Hematopoietic multipotent progenitor cell treated with erythropoietin and hydrocortisone succinate and interleukin-3 and kit ligand, for 17 days (in vitro differentiated cells): ENCODE measurements at places on chromosomes 13 and 19.

GRCh38 chr13:97239943-97240787 lies 18.0 kb downstream of the MBNL2 start:
- DNase-seq: no peak

DNA sequence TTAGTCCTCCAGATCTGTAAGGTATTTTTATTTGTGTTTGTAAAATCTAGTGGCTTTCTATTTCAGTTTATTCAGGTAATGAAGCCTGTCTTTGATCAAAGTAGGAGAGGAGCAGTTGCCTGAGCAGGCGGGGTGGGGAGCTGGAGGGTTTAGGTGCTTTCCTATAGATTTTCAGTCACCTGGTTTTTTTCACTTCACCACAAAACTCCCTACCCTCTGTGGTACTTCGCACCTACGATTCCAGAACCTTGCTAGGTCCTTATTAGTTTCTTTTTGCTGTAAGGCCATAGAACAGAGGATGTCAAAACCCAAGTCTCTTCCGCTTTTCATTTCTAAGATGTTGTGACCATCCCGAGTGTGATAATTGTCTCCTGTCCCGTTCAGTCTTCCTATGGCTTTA lies 26.6 kb downstream of the SLAIN1 start:
- DNase-seq: no peak

GRCh38 chr13:23628250-23628649 lies 58.0 kb downstream of the TNFRSF19 start:
- DNase-seq: no peak

GRCh38 chr19:35114353-35115176 lies 1.1 kb upstream of the FXYD3 start:
- peak; percentile 70 for DNase-seq

- no peak for DNase-seq
These were observed 1096.8 kb upstream of the PCDH20 start for GRCh38 chr13:62512194-62513141.

- DNase-seq: peak; percentile 26
These were observed 1.1 kb downstream of the PPP1R12C start for GRCh38 chr19:55116232-55116858.

- DNase-seq: no peak
These were observed 87.6 kb downstream of the ARHGEF7 start for GRCh38 chr13:111202745-111203144.

DNA sequence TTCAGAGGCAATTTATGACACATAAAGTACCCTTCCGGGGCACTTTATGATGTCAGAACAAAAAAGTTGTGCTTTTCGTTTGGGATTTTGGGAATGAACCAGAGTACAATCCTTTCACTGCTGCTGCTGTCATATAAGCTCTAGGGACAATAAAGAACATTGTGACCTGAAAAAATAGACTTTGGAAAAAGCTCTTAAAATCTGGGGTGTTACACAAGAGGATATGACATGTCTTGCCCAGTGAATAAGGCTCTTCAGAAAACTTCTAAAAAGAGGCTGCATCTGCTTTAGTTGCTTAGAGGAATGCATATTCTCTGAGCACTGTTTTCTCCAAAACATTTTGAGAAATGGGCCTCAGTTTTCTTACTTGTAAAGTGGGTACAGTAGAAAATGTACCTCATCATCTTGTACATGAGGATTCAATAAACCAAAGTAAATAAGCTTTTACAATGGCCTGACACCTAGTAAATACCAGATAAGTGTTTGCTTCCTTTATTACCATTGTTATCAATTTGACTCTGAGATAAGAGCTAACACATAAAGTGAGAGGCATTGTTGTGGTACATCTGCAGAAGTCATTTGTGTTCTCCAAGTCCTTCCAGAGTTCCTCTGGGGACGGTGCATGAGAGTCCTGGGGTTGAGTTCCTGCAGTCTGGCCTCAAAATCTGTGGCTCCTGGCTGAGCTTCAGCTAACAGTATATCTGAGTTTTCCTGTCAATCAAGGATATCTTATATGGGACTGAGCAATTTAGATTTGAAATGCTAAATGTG lies 67.4 kb upstream of the EDNRB start:
- no peak for DNase-seq

- DNase-seq: no peak
These were observed 11.2 kb upstream of the N4BP2L2 start for GRCh38 chr13:32549788-32550187.

GRCh38 chr13:102548811-102549210 lies 48.0 kb upstream of the TPP2 start:
- DNase-seq: no peak

- no peak for DNase-seq
These were observed 330.2 kb downstream of the TEX29 start for GRCh38 chr13:111650626-111651025.

GRCh38 chr13:111011899-111012298 lies 97.0 kb upstream of the ANKRD10 start:
- DNase-seq: no peak

DNA sequence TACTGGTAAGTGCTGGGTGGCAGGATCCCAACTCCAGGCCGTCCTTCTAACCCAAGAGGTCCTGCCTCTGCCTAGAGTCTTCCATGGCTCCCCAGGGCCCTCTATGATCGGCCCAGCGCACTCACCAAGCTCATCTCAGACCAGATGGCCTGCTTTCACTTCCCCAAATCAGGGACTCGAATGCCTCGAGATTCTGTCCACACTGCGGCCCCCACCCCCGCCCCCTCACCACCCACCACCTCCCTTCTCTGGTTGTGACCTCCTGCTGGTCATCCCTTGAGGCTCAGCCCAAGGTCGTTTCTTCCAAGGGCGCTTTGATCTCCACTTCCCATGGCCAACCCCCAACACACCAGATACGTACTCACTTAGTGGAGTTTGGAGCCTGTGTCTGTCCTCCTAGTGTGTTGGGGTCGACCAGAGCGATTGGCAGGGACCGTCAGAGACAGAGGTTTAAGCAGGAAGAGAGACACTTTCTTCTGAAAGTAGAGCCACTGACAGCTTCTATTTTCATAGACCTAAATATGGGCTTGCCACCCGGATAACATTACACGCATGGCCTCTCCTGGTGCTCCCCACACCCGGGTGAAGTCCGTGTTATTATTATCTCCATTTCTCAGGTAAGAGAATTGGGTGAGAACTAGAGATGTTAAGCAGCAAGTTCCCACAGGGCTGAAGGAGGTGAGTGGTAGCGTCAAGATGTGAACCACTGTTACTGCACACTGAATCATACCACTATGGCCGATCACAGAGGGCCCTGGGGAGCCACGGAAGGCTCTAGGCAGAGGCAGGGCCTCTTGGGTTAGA lies at the start of gene FCER2:
FCER2 (minus strand) TSS at position 478 of the 804 bp plus-strand sequence. CDS start 2,371 bp downstream, outside the sequence.
- no peak for DNase-seq

DNA sequence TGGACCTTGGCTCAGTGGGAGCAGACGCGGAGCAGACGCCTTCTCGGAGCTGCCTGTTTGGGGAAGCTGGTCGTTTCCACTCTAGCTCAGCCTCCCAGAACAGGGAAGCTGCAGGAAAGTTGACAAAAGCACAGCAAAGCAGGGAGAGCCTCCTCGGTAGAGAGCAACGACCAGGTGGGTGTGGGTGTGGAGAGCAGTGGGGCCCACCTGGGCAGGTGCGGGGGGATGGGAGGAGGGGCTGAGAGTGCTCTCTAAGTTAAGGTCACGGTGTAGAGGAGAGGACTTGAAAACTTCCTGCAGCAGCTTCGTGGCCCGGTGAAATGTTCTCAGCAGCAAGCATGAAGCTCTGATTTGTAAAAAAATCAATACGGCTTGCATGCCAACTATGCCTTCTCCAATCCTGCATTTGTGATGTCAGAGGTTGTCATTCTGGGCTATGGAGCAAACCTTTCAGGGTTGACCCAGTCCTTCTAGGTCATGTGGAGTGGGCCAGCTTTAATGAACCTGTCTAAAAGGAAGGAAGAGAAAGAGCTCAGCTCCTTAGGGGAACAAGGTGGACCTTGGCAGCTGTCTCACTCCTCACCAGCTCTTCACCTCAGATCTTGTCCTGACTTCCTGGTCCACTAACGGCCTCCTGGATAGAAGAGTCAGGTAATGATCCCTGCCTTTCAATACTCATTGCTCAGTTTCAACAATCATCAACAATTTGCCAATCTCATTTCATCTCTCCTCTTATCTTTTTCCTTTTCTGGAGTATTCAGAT lies 85.8 kb upstream of the UBL3 start:
- DNase-seq: no peak

DNA sequence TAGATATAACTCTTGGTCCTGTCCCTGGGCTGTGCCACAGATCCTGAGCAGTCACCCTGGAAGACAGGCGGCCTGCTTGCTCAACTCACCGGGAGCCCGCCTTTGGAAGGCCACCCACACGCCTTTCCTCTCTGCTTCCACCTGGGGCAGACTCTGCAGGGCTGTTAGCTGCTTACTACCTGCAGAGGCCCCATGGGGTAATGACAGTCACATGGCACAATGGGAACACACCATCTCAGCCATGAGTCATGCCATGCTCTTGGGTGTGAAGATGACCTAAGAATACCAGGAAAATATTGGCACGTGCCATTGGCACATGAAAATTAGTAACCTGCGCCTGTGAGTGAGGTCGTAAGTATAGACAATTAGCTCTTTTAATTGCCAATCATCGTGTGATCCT lies 108.6 kb downstream of the COL4A2 start:
- no peak for DNase-seq

DNA sequence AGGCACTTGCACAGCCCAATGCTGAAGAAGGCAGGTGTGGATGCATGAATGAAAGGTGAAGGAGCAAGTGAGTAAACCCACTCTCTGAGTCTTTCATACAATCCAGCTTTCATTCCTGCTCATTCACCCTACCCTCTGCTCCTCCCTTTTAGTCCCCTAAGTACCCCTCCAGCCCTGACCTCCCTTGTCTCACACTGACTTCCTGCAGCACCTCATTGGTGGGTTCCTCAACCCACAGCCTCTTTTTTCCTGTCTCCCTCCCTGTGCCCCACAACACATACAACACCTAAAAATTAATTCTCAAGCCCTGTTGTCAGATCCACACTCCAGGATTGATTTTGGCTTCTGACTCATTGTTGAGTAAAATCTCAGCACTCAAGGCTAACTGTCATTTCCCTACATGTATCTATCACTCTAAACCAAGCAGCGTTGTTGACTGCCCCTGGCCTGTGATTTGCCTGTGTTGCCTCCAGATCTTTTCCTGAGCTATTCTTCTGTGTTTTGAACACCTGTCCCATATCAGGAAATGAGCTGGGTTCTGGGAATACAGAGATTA lies 177.3 kb upstream of the SERP2 start:
- DNase-seq: no peak

GRCh38 chr19:6654347-6655310 lies 15.3 kb downstream of the TNFSF14 start:
- DNase-seq: no peak

- DNase-seq: no peak
These were observed 961 bp upstream of the URI1 start for GRCh38 chr19:29940971-29941585.

DNA sequence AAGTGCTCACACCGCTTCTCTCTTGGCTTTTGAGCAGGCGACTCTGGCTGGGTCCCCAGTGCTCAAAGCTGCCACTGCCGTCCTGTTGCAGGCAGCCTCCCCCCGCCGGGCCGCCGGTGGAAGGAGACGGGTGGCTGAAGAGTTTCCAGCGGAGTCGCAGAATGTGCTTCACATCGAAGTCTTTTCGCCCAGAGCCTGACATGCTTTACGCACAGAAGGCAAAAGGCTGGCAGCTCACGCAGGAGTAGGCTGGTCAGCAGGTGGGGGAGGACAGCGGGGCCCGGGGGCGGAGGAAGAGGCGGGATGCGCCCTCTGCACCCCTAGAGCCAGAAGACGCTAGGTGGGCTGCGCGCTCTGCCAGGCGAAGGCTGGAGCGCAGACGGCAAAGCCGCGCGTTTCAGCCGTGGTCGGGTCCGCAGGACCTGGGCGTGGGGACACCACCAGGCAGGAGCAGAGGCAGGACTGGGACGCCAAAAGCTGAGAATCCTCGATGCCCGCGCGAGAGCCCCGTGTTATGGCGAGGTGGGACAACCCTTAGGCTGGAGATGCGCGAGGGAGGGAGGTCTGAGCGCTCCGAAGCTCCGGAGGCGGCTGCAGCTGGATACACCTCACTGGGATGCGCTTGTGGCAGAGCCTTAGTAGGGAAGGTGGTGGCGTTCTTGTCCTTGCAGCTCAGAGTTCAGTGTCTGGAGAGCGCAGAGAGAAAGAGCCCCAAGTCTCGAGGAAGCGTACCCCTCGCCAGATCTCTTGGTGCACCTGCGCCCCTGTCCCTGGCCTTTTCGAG lies at the start of gene ATXN8OS:
ATXN8OS (plus strand) TSS at position 329 of the 784 bp plus-strand sequence.
- no peak for DNase-seq

DNA sequence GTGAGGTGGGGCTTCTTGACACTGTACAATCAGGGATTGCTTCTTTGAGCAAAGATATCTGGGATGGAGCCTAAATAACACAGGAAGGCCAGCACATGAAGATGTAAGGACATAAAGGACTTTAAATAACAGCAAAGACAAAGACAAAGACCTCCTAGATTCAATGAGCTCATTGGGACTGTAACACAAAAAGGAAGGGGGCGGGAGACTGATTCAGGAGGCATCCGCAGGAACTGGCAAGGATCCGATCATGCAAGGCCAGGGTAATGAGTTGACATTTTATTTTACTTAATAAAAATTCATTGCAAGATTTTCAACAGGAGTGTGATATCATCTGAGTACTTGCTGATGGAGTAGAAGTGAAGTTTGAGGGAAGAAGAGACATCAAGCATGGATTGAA lies 121.5 kb downstream of the LHFPL6 start:
- no peak for DNase-seq

DNA sequence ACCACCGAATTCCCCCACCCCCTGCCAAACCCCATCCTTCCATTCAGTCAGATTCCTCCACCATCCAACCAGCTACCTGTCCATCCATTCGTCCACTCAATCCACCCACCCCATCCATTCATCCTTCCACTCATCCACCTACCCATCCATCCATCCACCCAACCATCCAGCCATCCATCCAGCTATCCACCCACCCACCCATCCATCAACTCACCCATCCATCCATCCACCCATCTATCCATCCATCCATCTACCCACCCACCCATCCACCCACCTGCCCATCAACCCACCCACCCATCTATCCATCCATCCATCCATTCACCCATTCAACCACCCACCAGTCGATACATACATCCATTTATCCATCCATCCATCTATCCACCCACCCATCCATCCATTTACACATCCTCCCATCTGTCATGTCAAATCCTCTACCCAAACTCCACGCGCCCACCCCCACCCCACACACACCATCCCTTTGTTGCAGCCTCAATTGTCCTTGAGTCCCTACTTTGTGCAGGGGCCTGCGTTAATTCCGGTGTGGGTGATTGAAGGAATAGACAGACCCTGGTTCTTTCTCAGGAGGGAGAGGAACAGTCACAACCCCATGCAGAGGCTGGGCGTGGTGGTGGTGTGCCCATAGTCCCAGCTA lies 5.3 kb upstream of the SLC5A5 start:
- no peak for DNase-seq

DNA sequence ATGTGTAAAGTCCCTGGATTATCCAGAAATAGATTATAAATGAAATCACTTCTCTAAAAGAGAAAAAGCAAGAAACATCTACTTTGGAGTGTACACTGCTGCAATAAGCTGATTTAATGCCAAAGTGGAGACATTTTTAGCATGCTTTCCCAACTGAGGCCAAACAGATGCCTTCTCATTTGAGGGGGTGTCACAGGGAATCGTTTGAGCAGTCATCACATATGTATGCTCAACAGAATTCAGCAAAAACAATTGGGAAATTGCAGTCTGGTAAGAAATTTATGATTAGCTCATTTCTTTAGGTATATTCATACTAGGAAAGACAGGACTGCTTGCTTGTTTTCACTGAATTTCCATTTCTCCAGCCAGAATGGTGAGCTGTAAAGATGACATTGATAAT lies 27.3 kb upstream of the TPP2 start:
- no peak for DNase-seq
